ENCODE measurements at places on chromosomes 3 and 15. TPM values are rescaled to one million over a fixed set of nuclear protein-coding genes. Genes with fewer than 3 reads are reported as not detected.

GRCh38 chr3:53713626-53714025 lies 132.6 kb downstream of the CHDH start:
- no peak for DNase-seq

DNA sequence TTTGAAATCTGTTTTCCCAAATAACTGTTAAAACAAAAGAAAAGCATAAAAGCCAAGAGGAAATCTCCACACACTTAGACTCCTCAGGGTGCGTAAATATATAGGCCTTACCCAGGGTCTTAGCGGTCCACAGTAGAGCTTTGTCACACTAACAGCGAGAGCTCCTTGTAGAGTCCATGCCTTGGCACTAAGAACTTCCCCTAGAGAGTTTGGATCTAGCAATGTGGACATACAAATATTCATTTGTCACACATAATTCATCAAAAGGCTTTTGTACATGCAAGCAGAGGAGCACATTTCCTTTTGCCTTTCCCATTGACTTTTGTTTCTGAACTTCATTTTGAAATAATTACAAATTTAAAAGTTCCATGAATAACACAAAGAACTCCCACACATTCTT lies 11.0 kb upstream of the SLMAP start:
- DNase-seq, result no peak

GRCh38 chr3:97793420-97794019 lies 28.3 kb upstream of the CRYBG3 start:
- DNase-seq, result no peak

DNA sequence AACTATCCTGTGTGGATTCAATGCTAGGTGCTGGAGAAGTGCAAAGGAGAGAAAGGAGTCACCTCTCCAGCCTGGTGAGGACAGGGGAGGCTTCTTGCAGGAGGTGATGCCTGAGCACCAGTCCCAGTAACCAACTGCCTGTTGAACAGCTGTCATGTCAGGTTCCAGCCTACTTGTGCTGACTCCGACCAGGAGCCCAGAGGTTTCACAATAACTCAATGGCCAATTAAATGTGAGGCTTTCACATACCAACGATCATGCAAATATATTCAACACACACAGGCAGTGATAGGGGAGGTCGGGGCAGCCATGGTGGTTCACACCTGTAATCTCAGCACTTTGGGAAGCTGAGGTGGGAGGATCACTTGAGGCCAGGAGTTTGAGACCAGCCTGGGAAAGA lies 7.7 kb downstream of the SORD start:
- no peak for DNase-seq

DNA sequence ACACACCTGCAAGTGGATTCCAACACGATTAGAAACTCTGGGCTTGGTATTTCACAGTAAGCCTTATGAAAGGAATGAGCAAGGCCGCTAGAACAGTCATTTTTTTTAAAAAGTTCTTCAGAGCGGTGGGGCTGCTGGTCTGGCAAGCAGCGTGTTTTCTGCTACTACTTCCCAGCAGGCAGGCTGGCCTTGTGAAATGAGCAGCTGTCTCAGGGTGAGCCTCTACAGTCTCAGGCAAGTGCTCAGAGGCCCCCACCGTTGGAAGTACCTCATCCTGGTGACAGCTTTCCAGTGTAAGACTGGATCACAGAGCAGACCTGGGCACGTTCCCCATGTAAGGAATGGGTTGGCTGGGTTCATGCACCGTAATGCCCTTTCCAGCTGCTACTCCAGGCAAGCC lies 119.2 kb downstream of the LRIG1 start:
- no peak for DNase-seq

- DNase-seq, result no peak
Measured at GRCh38 chr3:95738045-95738444, 1076.3 kb upstream of the EPHA6 start.

DNA sequence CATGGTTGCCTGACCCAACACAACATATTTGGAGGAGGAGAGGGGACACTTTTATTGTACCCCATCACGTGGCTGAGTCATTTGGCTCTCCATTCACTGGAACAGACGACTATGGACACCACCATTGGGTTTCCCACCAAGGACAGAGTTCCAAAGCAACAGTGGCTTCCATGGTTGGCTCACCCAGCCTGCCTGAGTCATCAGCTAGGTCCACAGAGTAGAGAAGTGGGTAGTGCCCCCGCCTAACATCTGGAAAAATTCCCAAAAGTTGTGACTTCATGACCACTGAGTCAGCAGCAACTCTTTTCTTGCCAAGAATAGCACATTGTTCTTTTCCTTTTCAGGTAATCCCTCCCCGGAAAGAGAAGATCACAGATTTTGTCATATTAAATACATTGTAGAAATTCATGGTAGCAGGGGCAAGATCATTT lies 3.0 kb upstream of the PPP1R2 start:
- no peak for DNase-seq

- DNase-seq, result no peak
Measured at GRCh38 chr3:123421353-123422174, 27.3 kb downstream of the ADCY5 start.

- no peak for DNase-seq
Measured at GRCh38 chr3:48446043-48446424, 503 bp upstream of the ATRIP start.

GRCh38 chr15:48833526-48834239 lies 22.8 kb upstream of the CEP152 start:
- DNase-seq, result no peak

GRCh38 chr3:76083992-76084391 lies 298.6 kb upstream of the ZNF717 start:
- DNase-seq, result no peak

GRCh38 chr15:71345186-71345585 lies 229.9 kb downstream of the THSD4 start:
- no peak for DNase-seq

DNA sequence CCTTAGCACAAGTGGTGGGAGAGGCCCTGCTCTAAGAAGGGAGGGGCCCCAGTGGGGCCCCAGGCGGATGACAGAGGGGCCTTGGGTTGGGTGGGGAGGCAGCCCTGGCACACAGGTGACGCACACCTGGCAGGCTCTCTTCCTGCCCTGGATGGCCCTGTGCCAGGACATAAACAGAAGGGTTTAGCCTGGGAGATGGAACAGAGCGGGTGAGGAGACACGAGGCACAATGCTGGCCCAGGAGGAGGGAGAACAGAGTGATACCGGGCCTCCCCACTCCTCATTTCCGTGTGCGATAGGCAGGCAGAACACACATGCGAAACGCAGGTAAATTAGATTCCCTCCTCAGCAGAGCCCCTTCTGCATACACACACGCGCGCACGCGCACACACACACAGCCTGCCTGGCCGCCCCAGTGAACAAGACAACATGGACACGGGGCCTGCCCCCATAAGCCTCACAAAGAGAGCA lies 39.8 kb downstream of the IDH2 start:
- DNase-seq, result no peak

- no peak for DNase-seq
Measured at GRCh38 chr15:31930967-31931366, 99.3 kb upstream of the CHRNA7 start.

GRCh38 chr3:179029096-179029495 lies 42.5 kb downstream of the ZMAT3 start:
- no peak for DNase-seq

GRCh38 chr3:183018421-183019192 lies 38.3 kb upstream of the DCUN1D1 start:
- no peak for DNase-seq

- no peak for DNase-seq
Measured at GRCh38 chr3:43505351-43505750, 116.5 kb downstream of the ANO10 start.

DNA sequence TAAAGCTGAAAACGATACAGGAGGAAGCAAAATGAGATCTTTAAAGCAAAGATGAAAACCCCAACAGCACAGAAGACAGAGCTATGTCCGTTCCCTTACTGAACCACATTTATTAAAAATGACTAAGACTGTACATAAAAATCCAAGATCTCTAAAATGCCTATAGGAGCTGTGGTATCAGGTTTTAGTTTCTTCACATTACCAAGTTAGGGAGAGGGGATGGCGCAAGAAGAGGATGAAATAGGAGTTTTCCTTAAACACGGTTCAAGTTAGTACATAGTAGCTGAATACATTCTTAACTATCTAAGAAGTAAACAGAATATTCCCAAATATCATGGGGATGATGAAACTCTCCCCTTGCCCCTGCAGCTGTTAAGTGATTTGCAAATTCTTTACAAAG lies 6.3 kb downstream of the EOMES start:
- no peak for DNase-seq

DNA sequence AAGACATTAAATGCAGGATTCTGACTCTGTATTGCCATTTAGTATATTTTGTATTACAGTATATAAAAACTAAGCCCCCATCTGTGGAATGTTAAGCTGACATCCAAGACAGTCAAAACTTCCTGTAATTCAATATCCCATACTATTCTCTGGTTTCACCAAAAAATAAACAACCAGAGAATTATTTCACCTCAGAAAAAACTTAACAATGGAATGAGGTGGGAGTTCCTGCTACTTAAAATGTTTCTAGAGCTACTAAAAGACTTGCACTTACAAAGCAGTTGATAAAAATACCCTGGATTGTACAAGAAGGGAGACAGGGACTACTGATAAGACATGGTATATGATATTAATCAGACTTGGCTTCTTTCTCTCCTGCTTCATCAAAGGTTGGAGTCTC lies 8.3 kb downstream of the ARL13B start:
- DNase-seq, result no peak

GRCh38 chr3:77320514-77320913 lies 280.6 kb downstream of the ROBO2 start:
- no peak for DNase-seq

DNA sequence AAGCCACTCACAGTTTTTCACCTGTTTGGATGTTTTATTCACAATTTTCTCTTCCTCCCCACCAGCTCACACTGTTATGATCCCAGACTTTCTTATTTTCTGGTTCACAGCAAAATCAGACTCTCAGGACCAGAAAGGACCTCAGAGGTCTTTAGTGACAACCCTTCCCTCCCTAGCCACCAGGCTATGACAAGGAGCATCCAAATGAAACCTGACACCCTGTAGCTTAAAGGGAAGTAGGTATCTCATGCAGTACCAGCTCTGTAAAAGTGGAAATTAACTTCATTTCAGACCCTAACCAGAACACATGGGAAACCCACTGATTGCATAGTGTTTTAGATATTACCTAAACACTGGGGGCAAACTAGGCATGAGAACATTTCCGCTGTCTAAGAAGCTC lies 45.3 kb downstream of the ATP13A5 start:
- DNase-seq, result no peak

DNA sequence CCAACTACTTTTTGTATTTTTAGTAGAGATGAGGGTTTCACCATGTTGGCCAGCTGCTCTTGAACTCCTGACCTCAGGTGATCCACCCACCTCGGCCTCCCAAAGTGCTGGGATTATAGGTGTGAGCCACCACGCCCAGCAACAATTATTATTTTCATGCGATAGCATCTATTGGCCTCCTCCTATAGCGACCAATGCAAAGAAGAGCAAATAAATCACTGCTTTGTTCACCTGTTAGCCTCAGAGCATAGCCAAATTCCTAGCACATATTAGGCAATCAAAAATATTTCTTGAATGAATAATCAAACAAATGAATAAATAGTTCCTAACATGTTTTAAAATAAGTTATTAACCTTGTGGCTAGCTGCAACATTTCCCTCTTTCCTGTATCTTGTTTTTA lies 36.8 kb upstream of the TNFSF10 start:
- no peak for DNase-seq

DNA sequence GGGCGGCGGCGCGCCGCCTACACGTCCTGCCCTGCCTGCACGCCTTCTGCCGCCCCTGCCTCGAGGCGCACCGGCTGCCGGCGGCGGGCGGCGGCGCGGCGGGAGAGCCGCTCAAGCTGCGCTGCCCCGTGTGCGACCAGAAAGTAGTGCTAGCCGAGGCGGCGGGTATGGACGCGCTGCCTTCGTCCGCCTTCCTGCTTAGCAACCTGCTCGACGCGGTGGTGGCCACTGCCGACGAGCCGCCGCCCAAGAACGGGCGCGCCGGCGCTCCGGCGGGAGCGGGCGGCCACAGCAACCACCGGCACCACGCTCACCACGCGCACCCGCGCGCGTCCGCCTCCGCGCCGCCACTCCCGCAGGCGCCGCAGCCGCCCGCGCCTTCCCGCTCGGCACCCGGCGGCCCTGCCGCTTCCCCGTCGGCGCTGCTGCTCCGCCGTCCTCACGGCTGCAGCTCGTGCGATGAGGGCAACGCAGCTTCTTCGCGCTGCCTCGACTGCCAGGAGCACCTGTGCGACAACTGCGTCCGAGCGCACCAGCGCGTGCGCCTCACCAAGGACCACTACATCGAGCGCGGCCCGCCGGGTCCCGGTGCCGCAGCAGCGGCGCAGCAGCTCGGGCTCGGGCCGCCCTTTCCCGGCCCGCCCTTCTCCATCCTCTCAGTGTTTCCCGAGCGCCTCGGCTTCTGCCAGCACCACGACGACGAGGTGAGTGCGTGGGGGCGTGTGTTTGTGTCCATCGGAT lies 602 bp downstream of the TRIM71 start:
- DNase-seq, result peak; percentile 42

DNA sequence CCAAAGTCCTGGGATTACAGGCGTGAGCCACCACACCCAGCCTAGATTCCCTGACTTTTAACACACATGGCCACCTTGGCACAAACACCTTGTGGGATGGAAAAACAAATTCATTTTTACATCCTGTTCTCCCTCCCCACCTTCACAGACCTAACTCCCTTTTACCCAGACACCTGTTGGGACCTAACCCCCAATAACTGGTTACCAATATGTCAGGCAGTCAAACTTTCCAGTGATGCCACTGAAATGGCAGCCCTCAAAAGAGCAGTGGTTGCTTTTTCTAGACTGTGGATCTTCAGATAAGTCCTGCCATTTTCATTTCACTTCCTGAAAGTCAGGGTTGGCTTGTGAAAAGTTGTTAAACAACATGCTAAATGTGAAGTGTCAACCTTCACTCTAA lies 34.9 kb downstream of the SIN3A start:
- no peak for DNase-seq

- no peak for DNase-seq
Measured at GRCh38 chr15:86373147-86373546, 293.5 kb downstream of the AGBL1 start.

DNA sequence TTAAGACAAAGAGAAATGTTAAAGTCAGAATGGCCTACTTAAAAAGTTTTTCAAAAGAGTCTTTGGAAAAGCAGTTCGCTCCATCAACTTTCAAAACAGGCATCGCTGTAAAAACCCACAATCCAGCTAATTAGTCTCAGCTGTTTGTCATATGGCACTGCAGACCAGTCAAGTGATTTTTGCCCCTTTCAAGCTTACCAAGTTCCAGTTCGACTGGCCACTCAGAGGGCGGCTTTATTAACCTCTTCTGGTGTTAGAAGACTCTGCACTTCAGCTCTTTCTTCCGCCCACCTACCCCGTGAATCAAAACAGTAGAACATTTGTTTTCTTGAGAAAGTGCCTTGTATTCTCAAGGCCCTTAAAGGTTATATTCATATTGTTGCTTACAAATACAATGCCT lies 19.3 kb downstream of the RAB27A start:
- no peak for DNase-seq

The CHST2 gene
- not detected for total RNA-seq

The ACSBG1 gene
- not detected for total RNA-seq

The UPK1B gene
- total RNA-seq, result 0.50 TPM

The TM4SF18 gene
- not detected for total RNA-seq

The TMCO5A gene
- not detected for total RNA-seq

The KCNAB1 gene
- total RNA-seq, result 0.44 TPM

The PLXNA1 gene
- 92.4 TPM for total RNA-seq

The ECE2 gene
- total RNA-seq, result not detected

The TGM4 gene
- not detected for total RNA-seq

The WDR93 gene
- 0.16 TPM for total RNA-seq

The BNC1 gene
- not detected for total RNA-seq

The GOLGA6B gene
- total RNA-seq, result not detected

The MYRIP gene
- 0.59 TPM for total RNA-seq

The SEMA6D gene
- 0.67 TPM for total RNA-seq

The SEC11A gene
- total RNA-seq, result 200 TPM

The C3orf49 gene
- not detected for total RNA-seq

The RTP1 gene
- total RNA-seq, result not detected

The GLDN gene
- total RNA-seq, result 0.82 TPM

The SEMA3G gene
- total RNA-seq, result 0.32 TPM

All from Caco-2 (cell line).